ENCODE measurements at places on chromosomes 4 and X.

DNA sequence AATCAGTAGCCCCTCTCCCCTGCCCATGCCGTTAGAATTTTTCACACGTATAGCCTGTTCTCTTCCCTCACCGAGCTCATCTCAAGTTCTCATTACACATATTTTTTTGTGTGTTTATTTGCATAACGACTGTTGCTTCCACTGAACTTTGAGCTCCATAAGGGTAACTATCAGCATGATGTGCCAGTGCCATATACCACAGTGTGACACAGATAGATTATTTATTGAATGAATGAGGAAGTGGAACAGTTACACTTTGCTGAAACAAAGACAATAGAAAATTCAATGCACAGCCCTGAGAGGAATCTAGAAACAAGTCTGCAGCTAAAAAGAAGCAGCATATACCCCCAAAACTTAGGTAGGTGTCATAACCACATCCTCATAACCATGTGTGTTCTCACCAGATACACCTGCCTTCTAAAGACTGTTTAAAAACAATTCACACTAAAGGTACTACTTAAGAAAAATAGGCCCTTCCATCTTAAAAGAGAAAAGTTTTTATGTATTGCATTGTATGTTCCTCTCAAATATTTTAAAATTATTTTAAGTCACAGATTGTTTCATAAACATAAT is 389.9 kb downstream of the PACRGL start:
- no peak for DNase-seq

GRCh38 chr4:26344901-26345564 is 24.2 kb downstream of the RBPJ start:
- DNase-seq, result no peak

- peak; percentile 47 for DNase-seq
Measured at GRCh38 chr4:51895816-51896408, 53.0 kb downstream of the DCUN1D4 start.

GRCh38 chr4:7295911-7296660 is 103.7 kb downstream of the SORCS2 start:
- DNase-seq, result no peak

GRCh38 chrX:73831500-73831899 is 268.5 kb downstream of the CHIC1 start:
- DNase-seq, result no peak

GRCh38 chr4:142585411-142585810 is 260.7 kb downstream of the INPP4B start:
- no peak for DNase-seq

GRCh38 chr4:110004556-110004955 is 91.9 kb downstream of the EGF start:
- DNase-seq, result no peak

- DNase-seq, result no peak
Measured at GRCh38 chr4:175443547-175443946, 368.5 kb downstream of the GPM6A start.

DNA sequence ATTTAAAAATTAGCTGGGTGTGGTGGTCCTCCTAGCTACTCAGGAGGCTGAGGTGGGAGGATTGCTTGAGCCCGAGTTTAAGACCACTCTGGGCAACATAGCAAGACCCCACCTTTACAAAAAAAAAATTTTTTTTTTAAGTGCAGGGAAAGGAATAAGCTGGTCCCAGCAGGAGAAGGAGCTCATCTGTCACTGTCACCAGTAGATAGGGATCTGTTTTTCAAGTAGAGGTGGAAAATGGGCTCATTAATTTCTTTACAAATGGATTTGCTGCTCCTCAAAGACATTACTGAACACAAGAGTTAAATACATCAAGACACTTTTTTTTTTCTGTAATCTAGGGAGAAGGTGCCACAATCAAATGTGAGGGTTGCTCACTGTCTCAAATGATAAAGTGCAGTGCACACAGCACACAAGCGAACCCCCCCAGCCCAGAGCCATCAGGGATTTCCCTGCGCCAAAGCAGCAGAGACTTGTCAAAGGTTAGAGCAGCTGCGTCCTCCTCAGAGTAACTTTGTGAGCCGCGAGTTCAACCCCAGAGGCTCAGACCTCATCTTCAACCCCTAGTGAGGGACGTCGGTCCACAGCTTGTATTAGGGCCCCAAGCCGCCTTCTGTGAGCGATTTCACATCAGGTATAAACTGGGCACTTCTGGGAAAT is 14.3 kb upstream of the MTNR1A start:
- DNase-seq, result no peak

DNA sequence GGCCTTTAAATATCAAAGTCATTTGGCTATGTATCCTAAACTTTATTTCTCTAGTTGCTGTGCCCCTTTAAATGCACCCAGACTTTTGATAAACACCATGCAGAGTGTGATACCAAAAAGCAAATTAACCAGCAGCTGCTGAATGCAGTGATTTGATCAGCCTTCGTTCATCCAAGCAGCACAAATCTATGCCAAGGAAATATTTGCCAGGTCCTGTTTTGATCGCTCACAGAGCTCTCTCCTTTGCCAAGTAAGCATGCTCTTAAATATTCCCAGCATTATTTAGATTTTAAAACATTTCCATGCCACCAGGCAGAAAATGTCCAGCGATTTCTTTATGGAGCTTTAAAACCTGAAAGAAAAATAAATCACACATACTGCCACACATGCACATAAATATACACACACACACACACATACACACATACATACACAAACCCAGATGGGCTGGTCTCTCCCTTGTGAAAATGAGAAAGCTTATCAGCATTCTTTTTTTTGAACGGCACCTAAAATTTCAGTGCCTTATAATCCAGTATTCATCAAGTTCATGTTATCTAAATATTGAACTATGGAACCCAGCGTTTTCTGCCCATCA is 35.7 kb downstream of the BTC start:
- DNase-seq, result no peak

GRCh38 chrX:80285131-80285773 is 135.0 kb upstream of the TENT5D start:
- DNase-seq, result no peak

GRCh38 chr4:88177983-88178625 is 19.7 kb upstream of the ABCG2 start:
- DNase-seq, result no peak

DNA sequence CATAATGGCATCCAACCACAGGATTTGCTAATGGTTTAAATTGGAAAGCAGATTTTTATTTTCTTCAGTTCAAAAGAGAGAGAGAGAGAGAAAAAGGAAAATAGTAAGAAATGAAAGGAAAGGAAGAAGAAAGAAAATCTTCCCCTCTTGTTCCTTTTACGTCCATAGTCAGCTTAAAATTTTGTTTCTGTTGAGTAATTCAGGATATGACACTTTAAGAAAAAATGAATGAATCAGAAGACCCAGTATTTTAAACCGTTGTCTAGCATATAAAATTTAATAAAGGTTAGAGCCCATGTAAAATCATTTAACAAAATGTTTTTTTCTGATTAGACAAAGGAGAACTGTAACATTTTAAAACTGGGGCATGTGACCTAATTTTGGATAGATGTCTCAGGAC is 391.8 kb upstream of the EPHA5 start:
- no peak for DNase-seq

- no peak for DNase-seq
Measured at GRCh38 chrX:151386838-151387459, 10.1 kb upstream of the VMA21 start.

DNA sequence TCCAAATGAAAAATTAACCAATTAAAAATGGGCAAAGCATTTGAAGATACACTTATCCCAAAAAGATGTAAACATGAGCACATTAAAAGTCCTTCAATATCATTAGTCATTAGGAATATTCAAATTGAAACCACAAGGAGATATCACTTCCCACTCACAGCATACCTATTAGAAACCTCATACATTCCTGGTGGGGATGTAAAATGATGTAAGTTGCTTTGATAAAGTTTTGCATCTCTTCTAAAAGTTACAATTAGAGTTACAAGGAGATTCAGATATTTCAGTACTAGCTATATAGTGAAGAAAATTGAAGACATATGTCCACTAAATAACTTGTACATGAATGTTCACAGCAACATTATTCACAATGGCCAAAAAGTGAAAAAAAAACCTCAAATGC is 1109.3 kb upstream of the LCORL start:
- DNase-seq, result no peak

DNA sequence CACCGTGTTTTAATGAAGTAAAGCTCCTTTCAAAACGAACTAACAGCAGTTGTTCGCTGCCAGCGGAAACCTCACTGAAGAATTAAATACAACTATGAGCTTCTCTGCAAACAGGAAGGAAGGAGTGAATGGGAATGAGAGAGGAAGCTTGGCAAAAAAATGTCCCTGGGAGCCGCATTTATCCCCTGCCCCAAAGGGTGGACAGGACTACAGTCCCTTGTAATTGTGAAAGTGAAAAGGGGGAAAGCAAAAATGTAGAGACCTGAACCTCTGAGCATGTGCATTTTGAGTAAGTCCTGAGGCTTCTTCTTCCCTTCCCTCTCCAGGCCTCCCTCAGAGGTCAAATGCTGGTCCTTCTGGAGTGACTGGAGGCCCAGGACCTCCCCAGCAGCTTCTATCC is 53.8 kb upstream of the BMP2K start:
- no peak for DNase-seq

- no peak for DNase-seq
Measured at GRCh38 chrX:72271812-72272211, 5.2 kb downstream of the RPS4X start.

GRCh38 chr4:105878668-105879067 is 16.6 kb upstream of the NPNT start:
- DNase-seq, result no peak

GRCh38 chrX:109902665-109903064 is 100.2 kb upstream of the TMEM164 start:
- no peak for DNase-seq

DNA sequence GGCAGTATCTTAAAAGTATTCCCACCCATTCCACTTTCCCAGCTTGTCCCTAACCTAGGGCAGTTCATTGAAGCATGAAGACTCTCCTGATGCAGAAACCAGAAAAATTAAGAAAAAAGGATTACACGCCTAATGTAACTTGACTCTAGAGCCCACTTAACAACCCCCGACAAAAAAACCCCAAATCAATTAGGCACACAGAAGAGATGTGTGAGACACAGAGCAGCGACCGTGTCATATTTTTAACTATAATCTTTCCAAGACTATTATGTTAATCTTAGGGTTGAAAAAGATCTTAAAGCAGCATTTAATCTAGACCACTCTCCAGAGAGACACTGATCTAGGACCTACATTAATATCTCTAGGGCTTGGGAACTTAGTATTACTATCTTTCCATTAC is 1.3 kb downstream of the YTHDC1 start:
- DNase-seq, result no peak

GRCh38 chr4:1289207-1290164 is at the start of gene MAEA:
Gene MAEA (plus strand): TSS chr4:1289891. CDS start chr4:1289914, 23 bp downstream.
- DNase-seq, result peak; percentile 92

DNA sequence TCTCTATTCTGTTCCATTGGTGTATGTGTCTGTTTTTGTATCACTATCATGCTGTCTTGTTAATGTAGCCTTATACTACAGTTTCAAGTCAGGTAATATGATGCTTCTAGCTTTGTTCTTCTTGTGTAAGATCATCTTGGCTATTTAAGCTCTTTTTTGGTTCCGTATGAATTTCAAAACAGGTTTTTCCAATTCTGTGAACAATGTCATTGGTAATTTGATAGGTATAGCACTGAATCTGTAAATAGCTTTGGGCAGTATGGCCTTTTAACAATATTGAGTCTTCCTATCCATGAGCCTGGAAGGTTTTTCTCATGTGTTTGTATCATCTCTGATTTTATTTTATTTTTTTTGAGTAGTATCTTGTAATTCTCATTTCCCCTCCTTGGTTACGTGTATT is 94.3 kb downstream of the ANAPC10 start:
- no peak for DNase-seq

DNA sequence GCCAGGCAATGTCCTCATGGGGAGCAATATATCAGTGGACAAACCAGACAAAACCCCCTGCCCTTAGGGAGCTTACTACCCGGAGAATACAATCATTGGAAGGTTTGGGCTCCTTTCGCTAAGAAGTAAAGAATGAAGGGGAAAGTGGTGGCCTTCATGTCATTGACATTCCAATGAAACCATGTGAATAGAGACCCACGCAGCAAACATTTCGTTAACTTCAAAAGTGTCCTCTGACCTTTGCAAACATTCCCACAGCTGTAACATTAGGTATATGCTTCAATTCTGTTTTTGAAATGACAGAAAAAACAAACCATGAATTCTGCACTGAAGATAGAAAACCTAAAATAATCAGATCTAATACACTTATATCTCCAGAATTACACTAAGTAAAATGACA is 7.0 kb downstream of the ATP8A1 start:
- DNase-seq, result no peak

GRCh38 chrX:64350521-64350920 is 44.7 kb downstream of the MTMR8 start:
- DNase-seq, result no peak

- no peak for DNase-seq
Measured at GRCh38 chr4:87423317-87424098, 1.1 kb downstream of the NUDT9 start.

DNA sequence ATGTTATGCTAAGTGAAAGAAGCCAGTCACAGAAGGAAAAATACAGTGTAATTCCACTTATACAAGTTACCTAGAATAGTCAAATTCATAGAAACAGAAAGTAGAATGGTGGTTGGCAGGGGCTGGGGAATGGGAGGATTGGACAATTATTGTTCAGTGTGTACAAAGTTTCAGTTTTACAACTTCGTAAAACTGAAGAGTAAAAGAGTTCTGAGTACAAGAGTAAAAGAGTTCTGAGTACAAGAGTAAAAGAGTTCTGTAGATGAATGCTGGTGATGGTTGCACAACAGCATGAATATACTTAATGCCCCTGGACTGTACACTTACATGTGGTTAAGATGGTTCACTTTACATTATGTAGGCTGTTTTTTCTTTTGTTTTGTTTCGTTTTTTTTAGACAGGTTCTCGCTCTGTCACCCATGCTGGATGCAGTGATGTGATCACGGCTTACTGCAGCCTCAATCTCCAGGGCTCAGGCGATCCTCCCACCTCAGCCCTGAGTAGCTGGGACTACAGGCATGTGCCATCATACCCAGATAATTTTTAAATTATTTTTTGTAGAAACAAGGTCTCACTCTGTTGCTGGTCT is 230.9 kb downstream of the SOWAHB start:
- DNase-seq, result no peak

- no peak for DNase-seq
Measured at GRCh38 chrX:64850371-64851082, 125.7 kb downstream of the ZC4H2 start.

- no peak for DNase-seq
Measured at GRCh38 chr4:155704841-155705404, 38.3 kb downstream of the GUCY1A1 start.

DNA sequence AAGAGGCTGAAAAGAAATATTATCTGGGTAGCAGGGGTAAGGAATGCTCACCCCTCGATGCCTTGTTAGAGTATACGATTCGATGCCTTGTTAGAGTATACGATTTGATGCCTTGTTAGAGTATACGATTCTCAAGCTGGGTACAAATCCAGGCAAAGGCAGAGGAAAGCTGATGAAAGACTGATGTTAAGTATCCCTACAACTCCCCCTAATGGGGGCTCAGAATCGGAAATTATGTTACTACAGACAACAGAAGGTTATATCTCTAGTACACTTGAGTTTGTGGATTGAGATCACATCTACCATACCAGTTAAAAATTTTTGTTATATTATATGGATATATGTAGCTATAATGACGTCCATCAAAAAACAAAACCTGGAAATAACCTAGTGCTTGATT is 4.8 kb downstream of the LRRC66 start:
- DNase-seq, result no peak

All from activated CD4-positive, alpha-beta T cell treated with anti-CD3 and anti-CD28 coated beads, Interleukin-2, amount 50 U/mL, for 24 hours (primary cell).